Globus pallidus (tissue), 1 donor: ENCODE measurements at places on chromosomes 1 and 21.
A peak's percentile ranks its signal among the peaks of the same experiment; 100 is the strongest.

GRCh38 chr1:172581779-172582178, 48.8 kb downstream of the SUCO start:
- no peak for DNase-seq

- no peak for DNase-seq
Observed at GRCh38 chr1:222926566-222926965, 111.7 kb downstream of the DISP1 start.

DNA sequence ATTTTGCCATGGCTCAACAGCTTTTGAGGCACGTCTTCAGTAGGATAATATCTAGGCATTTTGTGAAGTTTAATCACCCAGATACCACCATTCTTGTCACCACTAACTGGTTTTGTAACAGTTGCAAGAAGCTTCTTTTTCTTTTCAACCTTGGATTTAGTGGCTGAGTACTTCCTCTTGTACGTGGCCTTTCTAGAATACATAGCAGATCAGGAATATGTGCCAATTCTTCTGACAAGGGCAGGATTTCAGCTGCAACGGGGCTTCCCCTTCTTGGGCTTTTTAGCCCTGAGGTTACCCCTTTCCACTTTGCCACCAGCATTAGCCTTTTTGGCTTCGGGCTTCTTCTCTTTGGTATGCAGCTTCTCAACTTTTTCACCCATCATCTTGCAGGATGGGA, 79.3 kb upstream of the WARS2 start:
- no peak for DNase-seq

- peak; percentile 37 for DNase-seq
Observed at GRCh38 chr1:235831148-235831547, 35.6 kb downstream of the LYST start.

GRCh38 chr21:43972850-43973633, 39.1 kb upstream of the TRAPPC10 start:
- no peak for DNase-seq

DNA sequence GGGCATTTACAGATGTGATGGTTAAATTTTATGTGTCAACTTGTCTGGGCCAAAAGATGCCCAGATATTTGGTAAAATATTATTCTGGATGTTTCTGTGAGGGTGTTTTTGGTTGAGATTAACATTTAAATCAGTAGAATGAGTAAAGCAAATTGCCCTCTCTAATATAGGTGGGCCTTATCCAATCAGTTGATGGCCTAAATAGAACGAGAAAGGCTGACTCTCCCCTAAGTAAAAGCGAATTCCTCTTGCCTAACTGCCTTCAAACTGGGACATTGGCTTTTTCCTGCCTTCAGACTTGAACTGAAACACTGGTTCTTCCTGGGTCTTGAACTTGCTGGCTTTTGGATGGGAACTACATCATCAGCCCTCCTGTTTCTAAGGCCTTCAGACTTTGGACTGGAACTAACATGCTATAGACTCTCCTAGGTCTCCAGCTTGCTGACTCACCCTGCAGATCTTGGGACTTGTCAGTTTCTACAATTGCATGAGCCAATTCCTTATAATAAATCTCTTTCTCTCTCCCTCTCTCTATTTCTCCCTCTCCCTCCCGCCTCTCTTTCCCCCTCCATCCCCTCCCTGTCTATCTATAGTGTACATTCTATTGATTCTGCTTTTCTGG, 10.2 kb upstream of the NAV1 start:
- no peak for DNase-seq
